Activated naive CD4-positive, alpha-beta T cell treated with anti-CD3 and anti-CD28 coated beads for 36 hours (primary cell): ENCODE measurements at places on chromosomes 3 and 15. TPM values are rescaled to one million over a fixed set of nuclear protein-coding genes. Genes with fewer than 3 reads are reported as not detected.

GP5 gene
- 0.62 TPM for total RNA-seq

SLC6A1 gene
- total RNA-seq: not detected

GOLGA6B gene
- not detected for total RNA-seq

RTP1 gene
- total RNA-seq: not detected

CPNE9 gene
- not detected for total RNA-seq

FAM107A gene
- total RNA-seq: not detected

PRRT3 gene
- 5.8 TPM for total RNA-seq

SLC26A6 gene
- total RNA-seq: 24.3 TPM

BNC1 gene
- not detected for total RNA-seq

TLR9 gene
- 0.62 TPM for total RNA-seq

GLDN gene
- not detected for total RNA-seq

NAALADL2 gene
- not detected for total RNA-seq

SLC24A5 gene
- total RNA-seq: not detected

SUSD5 gene
- not detected for total RNA-seq

SLC15A2 gene
- total RNA-seq: 0.49 TPM

CHRM5 gene
- not detected for total RNA-seq

CHRFAM7A gene
- not detected for total RNA-seq

CAPN3 gene
- total RNA-seq: 0.83 TPM

TRPM1 gene
- not detected for total RNA-seq
